Ascending aorta (tissue), 2 donors: ENCODE measurements at places on chromosomes 11 and 22. TPM values are rescaled to one million over a fixed set of nuclear protein-coding genes. Genes with fewer than 3 reads are reported as not detected.
A peak's percentile ranks its signal among the peaks of the same experiment; 100 is the strongest.

DNA sequence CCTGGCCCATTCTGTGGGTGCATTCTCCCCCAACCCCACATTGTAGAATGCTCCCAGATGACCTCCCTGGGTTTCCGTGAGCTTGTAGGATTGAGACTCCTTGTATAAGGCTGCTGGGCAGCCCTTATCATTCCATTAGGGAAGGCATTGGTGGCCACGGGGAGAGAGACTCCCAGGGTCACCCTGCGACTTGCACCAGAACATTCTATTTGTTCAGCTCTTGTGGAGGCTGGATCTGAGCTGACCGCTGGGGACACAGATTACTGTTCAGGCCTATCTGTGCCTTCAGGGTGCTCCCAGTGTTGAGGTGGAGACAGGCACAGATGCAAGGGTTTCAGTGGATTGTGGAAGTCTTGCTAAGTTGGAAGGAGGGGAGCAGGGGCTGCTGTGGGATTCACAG, 17.8 kb downstream of the MICALL1 start:
- no peak for DNase-seq

GRCh38 chr11:62025487-62026105, 58.2 kb upstream of the FTH1 start:
- peak; percentile 87 for DNase-seq

DNA sequence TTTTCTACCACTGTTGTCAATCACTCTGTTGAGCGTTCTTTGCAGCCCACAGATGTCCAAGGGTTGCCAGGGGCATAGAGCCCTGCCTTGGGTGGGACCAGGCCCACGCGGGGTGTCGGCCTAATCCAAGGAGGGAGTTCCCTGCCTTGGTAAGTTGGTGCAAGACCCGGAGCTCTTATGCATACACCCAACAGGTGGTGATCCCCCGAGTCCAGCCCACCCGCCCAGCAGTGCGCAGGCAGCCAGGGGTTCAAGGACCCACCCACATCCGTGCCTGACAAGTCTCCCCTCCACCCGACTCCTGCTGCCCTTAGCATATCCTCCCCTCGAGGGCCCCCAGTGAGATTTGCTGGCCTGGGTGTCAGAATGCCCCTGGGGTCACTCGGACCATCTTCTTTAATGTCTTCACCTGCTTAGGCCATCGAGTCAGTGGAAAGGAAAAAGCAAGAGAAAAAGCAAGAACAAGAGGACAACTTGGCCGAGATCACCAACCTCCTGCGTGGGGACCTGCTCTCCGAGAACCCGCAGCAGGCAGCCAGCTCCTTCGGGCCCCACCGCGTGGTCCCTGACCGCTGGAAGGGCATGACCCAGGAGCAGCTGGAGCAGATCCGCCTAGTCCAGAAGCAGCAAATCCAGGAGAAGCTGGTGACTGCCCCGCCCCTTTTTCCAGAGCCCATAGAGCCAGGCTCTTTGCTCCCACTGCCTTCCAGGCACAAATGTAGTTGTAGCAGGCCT, 12.2 kb downstream of the RIBC2 start:
- DNase-seq, result no peak

GRCh38 chr11:128513915-128514681, 73.3 kb downstream of the ETS1 start:
- DNase-seq, result no peak

DNA sequence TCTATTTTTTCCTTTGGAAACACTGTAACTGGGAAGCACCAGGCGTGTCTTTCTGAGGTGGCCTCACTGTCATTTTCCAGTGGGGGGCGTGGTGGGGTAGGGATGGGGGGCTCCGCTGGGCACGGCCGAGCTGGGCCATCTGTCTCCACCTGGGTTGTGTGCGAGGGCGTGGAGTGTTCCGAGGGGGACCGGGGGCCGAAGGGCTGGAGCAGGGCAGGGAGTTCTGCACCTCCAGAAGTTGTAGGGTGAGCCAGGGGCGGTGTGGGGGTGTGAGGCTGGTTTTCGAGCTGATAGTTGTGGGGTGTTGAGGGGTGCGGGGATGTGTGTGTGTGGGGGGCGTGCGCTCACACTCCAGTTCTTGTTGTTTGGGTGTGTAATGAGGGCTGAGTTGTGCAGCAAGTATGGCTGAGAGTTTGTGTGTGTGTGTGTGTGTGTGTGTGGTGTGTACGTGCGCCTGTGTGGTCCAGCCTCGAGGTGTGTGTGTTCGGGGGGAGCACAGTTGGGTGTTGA, 10.8 kb downstream of the YPEL4 start:
- no peak for DNase-seq

DNA sequence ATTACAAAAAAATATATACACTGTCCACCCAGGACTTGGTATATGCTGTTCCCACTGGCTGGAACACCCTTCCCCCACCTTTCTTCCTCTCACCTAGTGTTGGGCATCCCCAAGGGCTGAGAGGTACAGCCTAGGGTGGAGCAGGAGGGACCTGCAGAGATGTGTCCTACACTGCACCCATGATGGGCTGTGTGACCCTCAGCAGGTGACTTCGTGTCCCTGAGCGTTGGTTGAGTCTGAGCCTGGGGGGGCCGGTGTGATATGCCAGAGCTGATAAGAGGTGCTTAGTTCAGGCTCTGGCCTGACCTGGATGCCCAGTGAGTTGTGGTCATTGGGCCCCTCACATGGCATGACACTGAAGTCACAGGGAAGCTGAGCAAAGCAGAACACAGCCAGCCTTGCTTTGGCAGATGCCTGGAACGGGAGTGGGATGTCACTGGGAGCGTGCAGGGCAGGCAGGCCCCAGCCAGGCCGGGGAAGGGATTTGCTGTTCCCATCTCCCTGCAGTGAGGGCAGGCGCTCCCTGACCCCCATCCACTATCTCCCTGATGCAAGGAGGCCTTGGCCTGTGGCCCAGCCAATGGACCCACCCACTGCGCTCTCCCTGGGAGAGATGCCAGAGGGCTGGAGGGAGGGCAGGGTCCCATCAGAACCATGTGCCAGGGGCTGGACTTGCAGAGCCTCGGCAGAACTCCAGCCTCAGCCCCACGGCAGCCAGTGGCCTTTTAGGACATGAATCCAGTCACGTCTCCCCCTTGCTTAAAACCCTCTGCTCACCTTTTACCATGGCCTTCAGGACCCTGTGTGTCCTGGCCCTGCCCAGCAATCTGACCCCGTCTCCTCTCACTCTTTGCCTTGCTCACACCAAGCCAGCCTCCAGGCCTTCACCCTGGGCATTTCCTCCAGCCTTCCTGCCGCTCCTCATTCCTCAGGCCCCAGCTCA, 138.9 kb downstream of the MN1 start:
- no peak for DNase-seq

DNA sequence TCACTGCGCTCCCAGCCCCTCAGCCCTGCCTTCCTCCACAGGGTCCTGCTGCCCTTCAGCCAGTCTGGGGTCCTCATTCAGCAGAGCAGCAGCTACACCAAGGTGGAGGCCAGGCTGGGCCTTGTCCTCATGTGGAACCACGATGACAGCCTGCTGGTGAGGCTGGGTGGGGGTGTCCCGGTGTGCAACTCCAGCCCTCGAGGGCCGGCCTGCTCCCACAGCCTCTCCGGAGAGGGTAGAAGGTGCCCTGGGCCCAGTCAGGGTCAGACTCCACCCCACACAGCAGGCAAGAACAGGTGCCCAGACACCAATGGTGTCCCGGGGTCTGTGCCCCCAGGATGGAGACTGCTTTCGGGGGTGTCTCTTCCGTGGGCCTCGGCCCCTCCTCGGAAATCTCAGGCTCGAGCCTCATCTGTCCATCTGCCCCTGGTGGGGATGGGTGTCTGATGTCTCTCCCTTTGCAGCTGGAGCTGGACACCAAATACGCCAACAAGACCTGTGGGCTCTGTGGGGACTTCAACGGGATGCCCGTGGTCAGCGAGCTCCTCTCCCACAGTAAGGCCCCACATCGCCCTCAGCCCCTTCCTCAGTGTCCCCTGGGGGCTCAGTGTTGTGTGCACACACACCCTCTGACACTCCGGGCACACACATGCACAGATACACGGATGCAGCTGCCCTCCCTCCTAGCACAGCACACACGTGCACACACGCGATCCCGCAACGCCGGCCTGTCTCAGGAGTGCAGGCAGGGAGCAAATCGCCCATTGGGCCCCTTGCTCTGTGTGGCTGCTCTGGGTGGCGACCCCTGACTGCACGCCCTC, 4.9 kb downstream of the MUC5AC start:
- no peak for DNase-seq

GRCh38 chr11:100705447-100705846, 18.4 kb downstream of the ARHGAP42 start:
- no peak for DNase-seq

GRCh38 chr22:45785458-45785857, 113.8 kb downstream of the ATXN10 start:
- no peak for DNase-seq

DNA sequence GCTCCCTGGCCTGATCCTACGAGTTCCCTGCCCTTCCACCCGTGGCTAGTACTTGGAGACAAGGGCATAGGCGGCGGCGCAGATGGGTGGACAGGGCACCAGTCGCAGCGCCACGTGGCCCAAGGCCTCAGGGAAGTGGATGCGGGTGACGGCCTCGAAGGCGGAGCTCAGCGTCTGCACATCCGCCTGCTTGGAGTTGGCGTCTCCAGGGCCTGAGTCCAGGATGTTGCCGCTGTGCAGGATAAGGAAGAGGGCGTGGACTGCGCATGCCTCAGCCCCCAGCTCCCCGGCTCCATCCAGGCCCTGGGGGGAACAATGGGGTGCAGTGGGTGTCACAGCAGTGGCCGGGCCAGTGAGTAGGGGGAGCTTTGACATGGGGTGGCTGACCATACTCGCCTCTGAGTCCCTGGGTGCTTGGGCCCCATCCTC, 6.6 kb downstream of the PITPNM1 start:
- DNase-seq, result no peak

DNA sequence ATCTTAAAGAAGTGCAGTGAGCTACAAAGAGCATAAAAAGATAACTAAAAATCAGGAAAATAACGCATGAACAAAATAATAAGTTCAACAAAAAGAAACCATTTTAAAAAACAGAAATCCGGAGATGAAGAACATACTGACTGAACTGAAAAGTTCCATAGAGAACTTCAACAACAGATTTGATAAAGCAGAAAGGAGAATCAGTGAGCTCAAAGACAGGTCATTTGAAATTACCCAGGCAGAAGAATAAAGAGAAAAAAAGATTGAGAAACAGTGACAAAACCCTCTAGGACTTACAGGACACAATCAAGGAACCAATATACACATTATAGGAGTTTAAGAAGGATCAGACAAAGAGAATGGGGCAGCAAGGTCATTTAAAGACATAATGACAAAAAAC, 334.3 kb downstream of the NTM start:
- DNase-seq, result no peak

GRCh38 chr11:36039471-36039870, 95.6 kb downstream of the LDLRAD3 start:
- no peak for DNase-seq

DNA sequence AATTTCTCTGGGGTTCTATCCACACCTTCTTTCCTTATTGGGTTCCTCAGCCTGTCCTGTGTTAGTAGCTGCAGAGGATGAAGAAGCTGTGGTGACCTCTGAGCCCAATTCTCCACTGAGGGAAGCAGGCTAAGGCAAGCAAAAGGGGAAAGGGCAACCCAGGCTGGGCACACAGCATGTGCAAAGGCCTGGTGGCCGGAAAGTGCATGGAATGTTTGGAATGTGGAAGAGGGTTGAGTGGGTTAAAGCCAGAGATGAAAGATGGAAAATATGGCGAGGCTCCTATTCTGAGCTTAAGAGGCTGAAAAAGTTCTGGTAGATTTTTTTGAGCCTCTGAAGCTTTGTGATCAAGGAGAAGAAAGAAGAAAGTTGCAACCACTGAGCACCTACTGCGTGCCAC, 247.1 kb downstream of the MIAT start:
- DNase-seq, result no peak

- no peak for DNase-seq
Measured at GRCh38 chr11:117587416-117587815, 209.6 kb downstream of the DSCAML1 start.

- DNase-seq, result no peak
Measured at GRCh38 chr11:126645186-126645585, 289.7 kb downstream of the ST3GAL4 start.

- no peak for DNase-seq
Measured at GRCh38 chr11:5423131-5423530, 1.2 kb downstream of the OR51Q1 start.

GRCh38 chr11:844693-845644, 2.3 kb downstream of the TSPAN4 start:
- DNase-seq, result peak; percentile 95

- no peak for DNase-seq
Measured at GRCh38 chr11:45366619-45367190, 80.6 kb upstream of the SYT13 start.

- no peak for DNase-seq
Measured at GRCh38 chr11:30404136-30404535, 81.2 kb downstream of the ARL14EP start.

DNA sequence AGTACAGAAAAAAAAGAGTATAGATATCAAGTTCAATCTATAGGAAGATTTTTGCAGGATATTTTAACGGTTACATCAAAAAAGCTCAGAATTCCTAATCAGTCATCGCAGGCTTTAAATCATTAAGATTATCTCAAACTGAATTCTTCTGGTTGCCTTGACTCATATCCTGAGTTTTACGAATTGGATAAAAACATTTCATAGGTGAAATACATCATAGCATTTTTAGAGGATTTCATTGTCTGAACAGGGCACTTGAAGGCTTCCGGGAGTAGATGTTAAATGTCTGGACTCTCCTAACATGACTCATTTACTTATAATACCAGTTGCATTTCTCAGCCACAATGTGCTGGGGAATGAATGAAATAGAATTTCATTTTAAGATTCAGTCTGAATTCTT, 2216.6 kb upstream of the RAG2 start:
- no peak for DNase-seq

SLC29A2 gene
- total RNA-seq, result not detected

ESAM gene
- total RNA-seq, result 257 TPM

OTOG gene
- total RNA-seq, result not detected

DBX1 gene
- not detected for total RNA-seq

LAYN gene
- total RNA-seq, result 27.2 TPM

OR51B2 gene
- total RNA-seq, result not detected

SAA1 gene
- 70.4 TPM for total RNA-seq

MCHR1 gene
- not detected for total RNA-seq
